ENCODE measurements at places on chromosomes 13 and 19.
A peak's percentile ranks its signal among the peaks of the same experiment; 100 is the strongest.

DNA sequence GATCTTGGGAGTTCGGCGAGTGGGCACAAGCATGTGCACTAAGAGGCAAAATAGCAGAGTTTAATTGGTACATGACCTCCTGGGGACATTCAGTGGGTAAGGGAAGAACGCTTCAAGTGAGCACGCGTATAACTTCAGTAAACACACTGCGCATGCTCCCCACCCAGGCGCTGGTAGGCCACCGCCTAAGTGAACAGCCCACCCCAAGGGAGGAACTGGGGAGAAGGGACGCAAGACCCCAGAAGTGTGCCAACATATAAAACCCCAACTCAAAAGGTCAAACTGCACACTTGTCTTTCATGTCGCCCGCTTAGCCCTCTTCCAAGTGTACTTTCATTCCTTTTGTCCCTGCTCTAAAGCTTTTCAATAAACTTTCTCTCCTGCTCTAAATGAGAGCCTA, 10.5 kb upstream of the NTN5 start:
- peak; percentile 16 for DNase-seq

- DNase-seq, result no peak
Measured at GRCh38 chr19:33260628-33261418, 35.2 kb upstream of the SLC7A10 start.

DNA sequence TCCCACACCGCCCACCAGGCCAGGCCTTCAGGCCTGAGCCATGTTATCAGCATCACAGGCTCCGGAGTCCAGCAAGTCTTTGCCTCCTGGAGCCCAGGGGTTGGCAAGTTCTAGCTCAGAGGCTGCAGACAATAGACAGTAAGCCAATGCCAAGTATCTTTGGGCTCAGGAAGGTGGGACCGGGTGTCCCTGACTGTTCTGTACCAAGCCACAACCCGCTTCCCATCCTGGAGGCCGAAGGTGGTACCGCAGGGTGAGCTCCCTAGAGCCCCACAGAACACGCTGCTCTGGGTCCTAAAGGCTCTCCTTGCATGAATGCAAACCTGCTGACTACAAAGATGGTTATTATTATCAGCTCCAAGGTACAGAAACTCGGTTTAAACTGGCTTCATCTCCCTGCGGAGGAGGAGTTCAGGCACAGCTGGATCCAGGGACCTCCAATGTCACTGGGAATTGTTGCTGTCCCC, 5.5 kb upstream of the FSTL3 start:
- DNase-seq, result no peak

DNA sequence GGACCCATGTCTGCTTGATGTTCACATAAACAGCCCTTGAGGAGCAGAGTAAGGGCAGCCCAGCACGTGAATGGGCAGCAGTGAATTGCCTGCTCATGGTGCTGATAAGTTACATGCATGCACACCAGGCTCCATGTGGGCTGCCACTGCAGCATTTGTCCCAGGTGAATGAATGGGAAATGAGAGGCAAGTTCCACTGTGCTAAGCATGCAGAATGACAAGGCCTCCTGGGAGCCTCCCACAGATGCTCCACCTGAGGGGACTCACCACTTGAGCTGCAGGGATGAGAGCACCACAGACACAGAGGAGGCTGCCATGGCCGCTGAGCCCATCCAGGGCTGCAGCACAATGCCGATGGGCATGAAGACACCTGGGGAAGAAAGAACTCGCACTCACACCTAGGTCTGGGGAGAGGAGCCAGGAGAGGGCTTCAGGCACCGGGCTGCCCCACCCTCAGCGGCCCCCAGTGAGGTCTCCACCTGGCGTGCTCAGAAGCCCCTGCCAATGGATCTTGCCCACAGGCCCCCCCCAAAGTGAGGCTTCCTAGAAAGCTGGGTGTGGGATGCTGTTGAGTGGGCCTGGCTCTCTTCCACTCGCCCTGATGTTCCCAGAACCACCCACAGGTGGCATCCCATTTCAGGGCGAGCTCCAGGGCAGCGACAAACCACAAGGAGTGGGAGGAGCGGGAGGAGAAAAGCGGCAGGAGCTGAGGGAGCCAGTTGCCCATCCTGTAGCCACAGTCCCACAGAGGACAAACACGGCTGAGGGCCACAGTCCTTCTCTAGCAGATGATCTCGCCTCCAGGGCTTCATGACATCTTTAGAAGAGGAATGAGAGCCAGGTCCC, 73.8 kb downstream of the CCDC70 start:
- no peak for DNase-seq

- no peak for DNase-seq
Measured at GRCh38 chr19:18159810-18160209, 6.8 kb downstream of the PIK3R2 start.

GRCh38 chr13:35208587-35208986, 266.5 kb downstream of the NBEA start:
- no peak for DNase-seq

- DNase-seq, result peak; percentile 28
Measured at GRCh38 chr19:11446652-11447301, 11.3 kb downstream of the PRKCSH start.

DNA sequence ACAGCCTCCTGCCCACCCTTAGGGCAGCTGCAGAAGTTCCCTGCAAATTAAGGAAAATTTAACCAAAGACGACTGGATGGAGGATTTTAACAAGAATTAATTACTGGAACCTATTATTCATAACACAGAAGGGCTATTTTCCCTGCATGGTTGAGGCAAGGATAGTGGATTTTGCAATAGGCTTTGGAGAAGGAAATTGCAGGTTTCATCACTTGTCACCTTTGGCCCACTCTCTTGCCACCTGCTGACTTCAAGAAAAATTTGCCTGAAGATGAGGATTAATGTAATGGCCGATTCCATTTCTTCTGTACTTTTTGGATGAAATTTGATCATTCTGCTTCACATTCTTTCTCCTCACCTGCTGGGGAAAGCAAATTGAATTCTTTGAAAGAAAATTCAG, 261.7 kb downstream of the FGF9 start:
- DNase-seq, result no peak

DNA sequence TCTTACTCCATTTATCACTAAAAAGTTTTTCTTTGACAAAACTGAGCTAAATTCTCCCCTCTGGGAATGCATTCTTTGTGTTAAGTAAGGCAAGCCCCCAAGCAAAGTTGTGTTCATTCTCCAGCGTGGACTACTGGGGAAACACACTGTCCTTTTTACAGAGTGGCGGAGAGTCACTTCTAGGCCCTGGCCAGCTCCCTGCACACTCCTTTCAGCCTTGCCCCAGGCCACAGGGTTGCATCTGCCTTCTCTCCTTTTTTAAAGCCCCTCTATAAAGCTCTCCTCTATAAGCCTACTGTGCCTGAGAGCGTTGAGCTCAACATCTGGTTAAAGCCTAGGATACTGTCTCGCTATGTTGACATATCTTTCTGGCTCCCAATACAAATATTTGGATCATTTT, 803.4 kb downstream of the PCDH17 start:
- DNase-seq, result no peak

GRCh38 chr13:110629735-110630134, 14.4 kb downstream of the NAXD start:
- no peak for DNase-seq

DNA sequence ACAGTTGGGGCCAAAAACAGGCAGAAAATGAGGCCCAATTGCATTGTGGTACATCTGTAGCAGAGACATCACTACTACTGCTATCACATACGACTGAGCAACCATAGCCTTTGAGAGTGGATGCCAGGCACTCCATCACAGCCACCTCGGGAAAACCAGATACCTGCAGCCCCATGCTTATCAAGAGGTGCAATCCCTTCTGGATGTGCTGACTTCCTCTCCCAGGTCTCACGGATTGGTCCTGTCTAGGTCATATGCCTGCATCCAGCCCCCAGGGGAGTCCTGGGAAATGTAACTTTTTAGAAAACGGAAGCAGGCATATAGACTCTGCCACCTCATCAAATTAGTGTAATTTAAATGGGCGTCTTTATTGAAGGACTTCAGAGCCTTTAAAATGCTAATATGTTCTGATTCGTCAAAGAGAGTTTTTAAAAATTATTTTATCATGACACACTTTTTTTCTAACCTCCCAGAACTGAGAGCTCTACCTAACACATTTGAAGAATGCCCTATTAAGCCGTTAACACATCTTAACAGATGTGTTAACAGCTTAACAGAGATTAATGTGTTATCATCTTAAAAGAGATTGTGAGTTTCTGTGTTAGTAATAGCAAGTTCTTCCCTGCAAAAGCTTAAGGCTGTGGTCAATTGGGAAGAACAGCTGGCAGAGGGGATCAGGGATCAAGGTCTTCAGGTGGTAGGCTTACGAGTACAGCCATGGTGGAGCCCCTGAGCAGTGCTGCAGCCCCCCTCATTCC, 63.9 kb downstream of the DLEU7 start:
- DNase-seq, result no peak

DNA sequence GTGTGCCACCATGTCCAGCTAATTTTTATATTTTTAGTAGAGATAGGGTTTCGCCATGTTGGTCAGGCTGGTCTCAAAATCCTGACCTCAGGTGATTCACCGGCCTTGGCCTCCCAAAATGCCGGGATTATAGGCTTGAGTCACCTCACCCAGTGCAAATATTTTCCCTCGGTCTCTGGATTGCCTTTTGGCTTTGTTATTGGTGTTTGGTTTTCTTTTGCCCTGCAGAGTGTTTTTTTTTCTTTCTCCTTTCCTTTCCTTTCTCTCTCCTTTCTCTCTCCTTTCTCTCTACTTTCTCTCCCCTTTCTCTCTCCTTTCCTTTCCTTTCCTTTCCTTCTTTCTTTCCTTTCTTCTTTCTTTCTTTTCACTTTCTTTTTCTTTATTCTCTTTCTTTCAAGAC, 33.2 kb downstream of the KDM4B start:
- no peak for DNase-seq

- no peak for DNase-seq
Measured at GRCh38 chr19:2722541-2723344, 1.6 kb upstream of the DIRAS1 start.

DNA sequence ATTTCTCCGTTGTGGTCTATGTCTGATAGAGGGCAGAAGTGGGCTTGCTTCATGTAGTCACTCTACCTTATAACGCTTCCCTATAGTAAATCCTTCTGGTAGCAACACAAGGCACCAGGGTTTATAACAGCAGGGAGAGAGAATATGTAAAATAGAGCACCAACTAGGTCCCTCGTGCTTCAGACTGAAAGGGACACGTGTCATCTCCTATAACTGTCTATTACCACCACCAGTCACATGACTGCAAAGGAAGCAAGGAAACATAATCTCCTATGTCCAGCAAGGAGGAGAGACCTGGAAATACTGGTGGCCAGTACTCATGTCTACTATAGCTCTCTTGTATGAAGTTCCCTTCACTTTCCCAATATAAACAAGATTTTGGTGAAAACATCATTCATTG, 79.2 kb downstream of the SLAIN1 start:
- no peak for DNase-seq

DNA sequence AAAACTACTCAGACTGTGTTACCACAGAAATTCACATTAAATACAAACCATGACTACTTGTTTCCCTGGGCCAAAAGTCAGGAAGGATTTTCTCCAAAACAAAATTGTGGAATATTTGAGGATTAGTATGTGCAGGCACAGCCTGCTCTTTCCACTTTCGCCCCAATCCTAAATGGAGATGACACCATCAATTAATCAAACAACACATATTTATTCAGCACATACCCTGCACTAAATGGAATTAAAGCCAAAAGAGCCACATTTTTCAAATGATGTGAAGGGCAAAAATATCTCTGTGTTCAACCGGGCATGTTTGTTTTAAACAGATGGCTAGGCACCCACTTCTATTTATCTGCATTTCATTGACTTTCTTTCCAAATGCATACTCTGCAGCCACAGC, 523.1 kb downstream of the DCT start:
- DNase-seq, result no peak

DNA sequence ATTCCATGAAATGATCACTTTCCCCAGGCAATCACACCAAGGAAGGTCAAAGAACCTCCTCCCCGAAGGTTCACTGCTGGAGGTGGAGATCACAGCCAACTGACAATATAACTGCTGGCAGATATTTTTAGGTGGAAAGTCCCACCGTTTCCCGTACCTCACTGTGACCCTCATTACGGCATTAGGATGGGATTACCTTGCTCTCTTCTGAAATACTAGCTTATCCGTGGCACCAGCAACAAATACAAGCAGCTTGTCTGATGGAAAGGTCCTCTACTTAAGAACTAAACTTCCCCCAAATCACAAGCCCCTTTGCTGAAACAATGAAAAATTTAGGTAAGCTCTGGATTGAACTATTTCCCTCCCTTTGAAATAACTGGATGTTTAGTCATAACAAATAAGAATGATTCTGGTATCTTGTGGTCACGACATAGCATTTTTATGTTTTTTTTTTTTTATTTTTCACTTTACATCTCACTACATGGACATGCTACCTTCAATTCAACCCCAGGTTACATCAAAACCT, 178.9 kb downstream of the COL4A1 start:
- DNase-seq, result no peak

DNA sequence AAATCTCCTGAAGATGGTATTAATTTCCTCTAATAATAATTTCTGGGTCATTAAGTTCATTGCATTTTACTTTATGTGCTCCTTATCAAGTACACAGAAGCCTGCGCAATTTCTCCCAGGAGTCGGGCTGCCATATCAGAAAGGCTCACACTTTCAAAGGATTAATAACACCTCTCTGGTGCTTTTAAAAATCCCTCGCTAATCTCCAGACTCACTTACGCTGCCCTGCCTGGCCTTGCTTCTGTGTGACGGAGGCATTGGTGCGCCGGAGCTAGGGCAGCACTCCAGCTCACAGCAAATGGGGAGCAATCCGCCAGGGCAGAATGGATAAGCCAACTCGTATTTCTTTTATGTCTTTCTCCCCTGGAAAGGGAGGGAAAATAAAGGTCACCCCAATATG, 300.8 kb downstream of the EFNB2 start:
- DNase-seq, result no peak

DNA sequence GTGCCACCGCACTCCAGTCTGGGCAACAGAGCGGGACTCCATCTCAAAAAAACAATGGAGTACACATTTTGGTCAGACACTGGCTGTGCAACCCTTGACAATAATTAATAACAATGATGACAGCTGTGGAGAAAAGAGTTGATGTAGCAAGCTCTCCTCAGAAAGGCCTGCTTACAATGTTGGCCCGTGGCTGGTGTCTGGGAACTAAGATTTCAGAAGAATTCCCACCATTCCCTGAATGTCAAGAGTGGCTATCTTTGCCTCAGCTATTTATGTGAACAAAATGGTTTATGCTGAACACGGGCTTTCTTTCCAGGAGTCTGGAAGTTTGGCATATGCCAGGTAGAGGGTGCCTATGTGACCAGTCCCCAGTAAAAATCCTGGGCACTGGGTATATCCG, 25.5 kb downstream of the NEK5 start:
- DNase-seq, result no peak

Measured in stimulated activated CD4-positive, alpha-beta T cell treated with anti-CD3 and anti-CD28 coated beads, Interleukin-2, amount 100 ng/mL, for 48 hours (primary cell).